ENCODE measurements at places on chromosomes 13 and 19.

- no peak for DNase-seq
These were observed 10.6 kb upstream of the RETN start for GRCh38 chr19:7658219-7658686.

DNA sequence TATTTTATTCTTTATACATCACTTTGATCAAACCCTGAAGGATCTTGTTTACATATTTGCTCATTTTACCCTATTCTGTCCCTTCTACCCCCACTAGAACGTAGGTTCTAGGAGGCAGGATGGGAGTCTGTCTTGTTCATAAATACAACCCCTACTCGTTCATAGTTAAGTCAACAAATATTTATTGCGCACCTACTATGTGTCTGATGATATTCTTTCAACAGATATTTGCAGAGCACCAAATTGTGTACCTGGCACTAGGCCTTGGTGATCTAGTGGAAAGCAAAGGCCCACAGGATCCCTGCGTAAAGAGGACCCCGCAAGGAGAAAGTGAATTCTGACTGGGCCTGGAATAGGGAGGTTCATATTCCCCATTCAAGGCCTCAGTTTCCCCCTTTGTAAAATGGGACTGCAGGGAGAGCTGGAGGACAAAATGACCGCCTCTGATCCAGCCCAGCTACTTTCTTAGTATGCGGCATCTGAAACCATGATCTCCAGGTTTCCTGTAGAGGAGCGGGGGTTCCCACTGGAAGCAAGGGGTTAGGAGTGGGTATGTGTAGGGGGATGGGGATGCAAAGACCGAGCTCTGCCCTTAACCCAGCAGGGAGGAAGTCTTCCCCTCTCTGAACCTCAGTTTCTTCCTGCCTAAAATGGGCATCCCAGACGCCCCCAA lies 534 bp upstream of the GEMIN7 start:
- no peak for DNase-seq

GRCh38 chr13:79585033-79585432 lies 104.1 kb downstream of the NDFIP2 start:
- DNase-seq, result no peak

DNA sequence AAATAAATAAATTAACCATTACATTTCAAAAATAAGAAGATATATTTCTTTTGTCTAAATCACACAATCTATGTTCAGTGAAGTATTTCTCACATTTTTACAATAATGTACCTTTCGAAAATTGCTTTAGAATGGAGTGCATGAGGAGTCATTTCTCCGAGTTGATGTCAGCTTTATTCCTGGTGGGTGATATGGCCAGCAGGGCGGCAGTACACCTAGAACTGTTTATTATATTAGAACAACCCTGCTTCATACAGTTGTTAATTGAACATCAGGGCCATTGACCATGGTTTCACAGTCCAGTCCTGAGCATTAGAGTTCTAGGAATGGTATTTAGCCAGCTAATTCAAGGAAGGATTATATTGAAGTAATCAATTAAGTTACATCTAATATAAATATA lies 696.3 kb upstream of the SLC10A2 start:
- DNase-seq, result no peak

DNA sequence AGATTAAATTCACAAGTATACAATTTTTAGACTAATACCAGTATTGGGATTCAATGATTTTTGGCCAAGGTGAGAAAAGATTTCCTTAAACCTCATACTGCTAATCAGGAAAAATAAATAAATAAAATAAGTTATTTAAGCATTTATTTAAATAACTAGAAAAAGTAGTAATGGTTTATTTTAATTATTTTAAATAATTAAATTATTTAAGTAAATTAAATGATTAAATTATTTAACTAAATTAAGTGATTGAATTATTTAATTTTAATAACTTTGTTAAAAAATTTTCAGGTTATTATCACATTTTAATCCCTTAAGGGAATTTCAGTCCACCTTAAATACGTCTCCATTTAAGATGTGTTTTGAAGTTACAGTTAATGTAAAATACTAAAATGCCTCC lies 1831.5 kb upstream of the MIR17HG start:
- DNase-seq, result no peak

GRCh38 chr19:7815325-7815724 lies 14.7 kb upstream of the EVI5L start:
- DNase-seq, result no peak

DNA sequence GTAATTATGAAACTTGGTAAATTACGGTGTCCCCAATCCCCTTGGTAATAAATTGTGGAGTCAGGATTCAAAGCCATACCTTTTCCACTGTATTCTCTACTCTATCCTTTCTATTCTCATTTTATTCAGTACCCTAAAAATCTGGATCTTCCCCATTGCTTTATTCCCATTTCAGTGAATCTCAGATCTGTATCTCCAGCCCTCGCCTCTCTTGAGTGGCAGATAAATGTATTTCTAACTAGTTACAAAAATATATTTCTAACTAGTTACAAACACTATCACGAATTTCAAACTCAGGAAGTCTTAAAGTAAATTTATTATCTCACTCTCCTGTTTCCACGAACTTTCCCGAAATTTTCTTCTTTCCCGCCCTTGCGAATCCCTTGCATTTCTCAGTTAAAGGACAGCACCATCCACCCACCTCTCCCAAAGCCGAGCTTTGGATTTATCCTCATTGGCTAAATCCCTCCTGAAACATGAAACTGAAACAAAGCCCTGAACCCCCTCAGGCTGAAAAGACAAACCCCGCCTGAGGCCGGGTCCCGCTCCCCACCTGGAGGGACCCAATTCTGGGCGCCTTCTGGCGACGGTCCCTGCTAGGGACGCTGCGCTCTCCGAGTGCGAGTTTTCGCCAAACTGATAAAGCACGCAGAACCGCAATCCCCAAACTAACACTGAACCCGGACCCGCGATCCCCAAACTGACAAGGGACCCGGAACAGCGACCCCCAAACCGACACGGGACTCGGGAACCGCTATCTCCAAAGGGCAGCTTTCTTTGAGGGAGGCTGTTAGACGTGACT lies 164.3 kb upstream of the PABPC3 start:
- DNase-seq, result no peak

DNA sequence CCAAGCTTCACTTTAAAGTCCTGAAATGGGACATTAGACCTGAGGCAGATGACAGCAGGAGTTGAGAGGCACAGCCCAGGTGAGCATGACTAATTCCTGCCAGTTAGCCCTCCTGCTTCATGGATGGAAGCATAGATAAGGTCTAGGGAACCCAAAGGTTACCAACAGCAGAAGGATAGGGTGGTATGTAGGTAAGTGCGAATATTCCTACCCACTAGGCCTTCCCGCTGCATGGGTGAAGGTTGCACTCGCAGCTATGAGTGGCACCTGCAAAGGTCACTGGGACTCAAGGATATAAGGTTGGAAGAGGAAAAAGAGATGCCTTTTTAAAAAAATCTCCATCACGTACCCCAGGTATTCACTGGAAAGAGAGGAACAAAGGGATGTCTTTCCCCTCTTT lies 12.2 kb upstream of the MLLT1 start:
- no peak for DNase-seq

GRCh38 chr13:92137520-92137919 lies 739.1 kb downstream of the GPC5 start:
- peak; percentile 62 for DNase-seq

GRCh38 chr13:73158851-73159250 lies 100.0 kb downstream of the KLF5 start:
- DNase-seq, result no peak

- DNase-seq, result no peak
These were observed 10.7 kb downstream of the POLRMT start for GRCh38 chr19:622666-623065.

- no peak for DNase-seq
These were observed 692 bp downstream of the ZNF234 start for GRCh38 chr19:44142059-44142433.

- peak; percentile 65 for DNase-seq
These were observed 13.8 kb upstream of the NPAS1 start for GRCh38 chr19:47005873-47006272.

DNA sequence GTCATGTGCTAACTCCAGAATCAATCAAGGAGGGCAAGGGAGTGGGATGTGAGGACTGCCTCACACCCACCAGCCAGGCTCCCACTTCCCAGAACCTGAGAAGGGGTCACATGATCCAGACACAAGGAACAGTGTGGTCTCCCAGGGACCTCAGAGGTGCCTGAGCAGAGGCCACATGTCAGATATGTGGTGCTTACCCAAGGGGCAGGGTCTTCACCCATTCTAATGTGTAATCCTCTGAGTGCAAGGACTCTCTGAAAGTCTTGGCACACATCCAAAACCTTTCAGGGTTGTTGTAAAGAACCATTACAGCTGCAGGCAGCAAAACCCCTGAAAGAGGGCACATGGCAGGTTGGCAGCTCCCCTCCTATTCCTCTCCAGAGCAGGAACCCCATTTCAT lies 656.6 kb downstream of the UQCRFS1 start:
- DNase-seq, result no peak

- DNase-seq, result peak; percentile 27
These were observed 11.8 kb upstream of the FBN3 start for GRCh38 chr19:8161135-8161646.

DNA sequence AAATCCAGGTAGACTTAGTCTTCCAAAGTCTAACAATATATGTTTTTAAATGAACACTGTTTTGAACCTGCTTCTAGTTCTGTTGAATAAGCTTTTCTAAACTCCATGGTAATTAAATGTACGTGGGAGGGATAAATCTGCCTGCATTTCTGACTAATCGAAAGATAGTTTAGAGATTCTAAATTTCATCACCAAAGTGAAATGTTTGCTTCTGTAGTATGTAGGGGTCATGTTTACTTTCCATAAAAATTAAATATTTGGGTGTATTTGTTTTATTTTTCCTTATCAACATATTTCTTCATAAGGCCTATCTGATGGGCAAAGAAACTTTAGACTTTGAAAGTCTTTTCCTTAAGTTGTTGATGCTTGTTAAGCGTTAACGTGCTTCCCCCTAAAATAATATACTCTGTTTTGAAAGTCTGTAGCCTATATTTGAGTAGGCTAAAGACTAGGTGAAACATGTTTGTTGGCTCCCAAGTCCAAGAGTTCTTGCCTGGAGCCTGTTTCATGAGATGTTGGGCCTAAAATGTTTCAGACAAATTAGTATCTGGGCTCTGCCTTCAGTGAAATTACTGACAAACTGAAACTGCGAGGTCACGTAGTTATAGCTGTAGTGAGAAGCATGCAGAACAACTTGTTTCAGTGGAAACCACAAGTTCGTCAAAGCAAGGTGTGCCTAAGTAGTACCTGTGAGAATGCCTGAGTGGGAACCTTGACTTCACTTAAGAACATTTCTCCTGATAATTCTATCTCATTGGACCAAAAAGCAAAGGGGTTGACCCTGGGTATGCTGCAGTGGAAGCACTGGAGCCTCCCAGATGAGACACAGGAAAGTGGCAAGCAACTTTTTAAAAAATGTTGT lies 126.2 kb downstream of the LMO7 start:
- no peak for DNase-seq

- no peak for DNase-seq
These were observed 342.6 kb downstream of the MTUS2 start for GRCh38 chr13:29162638-29163235.

DNA sequence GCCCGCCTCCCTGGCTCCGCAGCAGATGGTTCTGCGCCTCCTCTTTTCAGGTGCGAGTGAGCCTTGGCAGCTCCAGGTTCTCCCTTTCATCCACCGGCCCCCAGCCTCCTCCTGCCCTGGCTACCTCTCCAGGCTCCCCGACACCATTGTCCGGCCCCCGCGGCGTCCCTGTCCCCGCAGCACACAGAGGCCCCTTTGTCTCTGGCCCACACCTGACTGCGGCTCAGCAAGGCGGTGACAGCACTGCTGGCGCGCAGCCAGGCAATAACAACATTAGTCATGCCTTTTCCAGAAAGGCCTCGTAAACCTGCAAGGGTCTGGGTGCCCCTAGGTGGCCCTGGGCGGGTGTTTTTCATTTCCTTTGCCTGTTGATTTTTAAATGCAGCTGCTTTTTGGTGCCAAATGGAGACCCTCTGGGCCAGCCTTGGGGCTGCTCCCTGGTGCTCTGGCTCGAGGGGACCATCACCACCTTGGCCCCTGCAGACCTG lies 73.2 kb upstream of the MEDAG start:
- no peak for DNase-seq

DNA sequence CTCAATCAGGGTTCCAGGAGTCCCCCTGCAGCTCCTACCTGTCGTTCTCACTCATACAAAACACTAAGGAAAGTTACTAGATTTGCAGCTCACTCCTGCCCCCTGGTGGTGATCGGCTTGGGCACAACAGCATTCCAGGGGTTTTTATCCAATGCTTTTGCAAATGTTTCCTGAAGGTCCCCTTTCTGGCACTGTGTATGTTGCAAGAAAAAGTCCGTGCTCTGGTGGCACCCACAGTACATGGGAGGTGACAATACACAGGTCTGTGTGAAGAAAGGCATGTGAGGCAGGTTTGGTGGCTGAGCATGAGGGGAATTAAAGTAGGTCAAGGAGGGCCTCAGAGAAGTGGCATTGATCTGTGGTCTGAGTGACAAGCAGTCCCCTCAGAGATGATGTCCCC lies 8.6 kb upstream of the TYK2 start:
- DNase-seq, result peak; percentile 81

DNA sequence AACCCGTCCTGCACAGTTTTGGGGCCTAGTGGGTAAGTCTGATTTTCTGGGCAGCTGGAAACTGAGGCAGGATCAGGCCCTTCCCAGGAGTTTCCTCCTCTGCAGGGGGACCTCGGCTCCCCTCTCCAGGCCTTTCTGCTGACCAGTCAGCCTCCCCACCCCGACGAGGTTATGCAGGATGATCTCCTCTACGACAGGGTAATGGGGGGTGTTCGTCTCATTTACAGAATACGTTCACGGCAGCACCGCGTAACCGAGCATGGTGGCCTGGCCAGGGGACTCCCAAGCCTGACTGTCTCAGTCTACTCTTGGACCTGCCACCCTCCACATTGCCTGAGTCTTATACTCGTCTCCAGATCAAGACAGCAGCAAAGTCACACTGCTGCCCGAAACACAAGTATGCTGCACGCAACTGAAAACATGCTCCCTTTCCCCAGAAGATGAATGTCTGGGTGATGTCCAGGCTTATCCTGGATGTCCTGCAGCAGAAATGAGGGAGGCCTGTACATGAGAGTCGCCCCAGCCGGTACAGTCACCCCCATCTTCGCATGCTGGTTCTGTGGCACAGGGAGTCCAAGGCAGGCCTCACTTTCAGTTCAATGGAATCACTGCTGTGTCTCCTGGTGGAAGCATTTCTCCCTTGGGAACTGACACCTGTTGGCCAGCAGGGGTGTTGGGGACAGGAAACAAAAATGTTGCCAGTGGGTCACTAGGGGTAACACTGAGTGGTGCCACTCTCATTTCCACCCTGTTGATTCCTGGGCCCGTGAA lies 120.8 kb downstream of the SOX1 start:
- no peak for DNase-seq

DNA sequence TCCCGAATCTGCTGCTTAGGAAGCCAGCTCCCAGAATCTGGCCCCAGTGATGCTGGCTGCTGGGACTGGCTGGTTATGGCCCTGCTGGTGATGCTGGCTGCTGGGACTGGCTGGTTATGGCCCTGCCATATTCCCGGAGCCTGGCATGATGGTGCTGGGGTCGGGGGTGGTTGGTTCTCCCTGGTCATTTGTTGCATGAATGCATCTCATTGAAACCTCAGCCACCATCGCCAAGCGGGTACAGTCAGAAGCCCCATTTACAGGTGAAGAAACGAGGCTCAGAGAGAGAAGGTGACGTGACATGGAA lies 2.1 kb downstream of the PGLYRP1 start:
- no peak for DNase-seq
